ENCODE measurements at places on chromosomes 12 and 14.

- DNase-seq: no peak
These were observed 44.9 kb upstream of the PLEKHG3 start for GRCh38 chr14:64659366-64659765.

- DNase-seq: no peak
These were observed 48.7 kb upstream of the KITLG start for GRCh38 chr12:88628856-88629509.

- no peak for DNase-seq
These were observed 305.3 kb downstream of the MED13L start for GRCh38 chr12:115972241-115972640.

- no peak for DNase-seq
These were observed 32.0 kb downstream of the DAO start for GRCh38 chr12:108911915-108912314.

Measured in activated CD4-positive, alpha-beta T cell treated with anti-CD3 and anti-CD28 coated beads for 1 hour (primary cell).